Activated naive CD8-positive, alpha-beta T cell treated with anti-CD3 and anti-CD28 coated beads, Interleukin-2, amount 50 U/mL, for 24 hours (primary cell): ENCODE measurements at places on chromosomes 4 and X.

- DNase-seq = no peak
These were observed 262.8 kb downstream of the BMPR1B start for GRCh38 chr4:95020521-95020920.

GRCh38 chr4:4860600-4861389, 1.3 kb downstream of the MSX1 start:
- no peak for DNase-seq

DNA sequence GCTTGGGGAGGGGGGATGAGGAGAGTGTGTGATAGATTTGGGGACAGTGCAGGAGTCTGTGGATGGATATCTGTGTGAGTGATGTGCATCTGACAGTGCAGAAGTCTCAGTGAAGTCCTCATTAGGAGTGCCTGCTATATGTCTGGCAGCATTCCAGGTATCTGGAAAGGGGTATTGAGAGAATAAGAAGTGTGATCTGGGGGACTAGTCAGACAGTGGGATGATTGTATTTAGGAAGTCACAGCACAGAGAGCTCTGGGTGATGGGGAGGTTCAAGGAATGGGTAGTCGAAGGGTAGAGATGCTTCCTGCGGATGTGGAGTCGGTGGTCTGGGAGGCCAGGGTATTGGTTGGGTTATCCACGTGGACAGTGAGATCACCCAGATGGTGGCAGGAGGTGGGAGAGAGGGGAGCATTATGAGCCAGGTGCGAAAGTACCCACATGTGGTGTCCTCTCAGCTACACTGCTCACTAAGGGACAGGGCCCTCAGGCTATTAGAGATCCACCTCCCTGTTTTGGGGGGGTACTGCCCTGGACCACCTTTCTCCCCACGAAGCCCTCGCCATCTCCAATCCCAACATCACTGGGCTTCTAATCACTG, 9.8 kb downstream of the MAGED2 start:
- no peak for DNase-seq

GRCh38 chr4:106268786-106269185, 47.2 kb downstream of the TBCK start:
- DNase-seq = no peak

- no peak for DNase-seq
These were observed 37.1 kb upstream of the TBC1D9 start for GRCh38 chr4:140793291-140793690.

DNA sequence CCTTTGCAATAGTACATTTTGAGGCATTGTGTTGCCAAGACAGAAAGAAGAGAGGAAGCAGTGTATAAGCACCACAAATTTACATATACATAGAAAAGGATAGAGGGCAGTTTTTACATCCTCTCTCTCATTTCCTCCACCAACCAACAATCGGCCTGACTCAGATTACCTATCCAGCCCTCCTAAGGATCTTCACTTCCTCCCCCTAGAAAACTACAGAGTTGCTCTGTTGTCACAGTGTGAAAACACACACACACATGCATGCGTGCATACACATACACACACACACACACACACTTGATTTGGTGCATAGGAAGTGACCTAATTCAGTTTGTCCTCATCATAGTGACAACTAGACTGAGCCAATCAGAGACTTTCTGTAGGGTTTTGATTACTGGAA, 98.8 kb upstream of the SPRY1 start:
- no peak for DNase-seq

- no peak for DNase-seq
These were observed 457.8 kb downstream of the KLHL4 start for GRCh38 chrX:87975365-87975764.

- DNase-seq = no peak
These were observed 223.6 kb downstream of the RBMX2 start for GRCh38 chrX:130625386-130625785.

- no peak for DNase-seq
These were observed 253.7 kb downstream of the PDHA2 start for GRCh38 chr4:96093563-96093962.

GRCh38 chrX:68488657-68489056, 10.2 kb upstream of the YIPF6 start:
- no peak for DNase-seq

DNA sequence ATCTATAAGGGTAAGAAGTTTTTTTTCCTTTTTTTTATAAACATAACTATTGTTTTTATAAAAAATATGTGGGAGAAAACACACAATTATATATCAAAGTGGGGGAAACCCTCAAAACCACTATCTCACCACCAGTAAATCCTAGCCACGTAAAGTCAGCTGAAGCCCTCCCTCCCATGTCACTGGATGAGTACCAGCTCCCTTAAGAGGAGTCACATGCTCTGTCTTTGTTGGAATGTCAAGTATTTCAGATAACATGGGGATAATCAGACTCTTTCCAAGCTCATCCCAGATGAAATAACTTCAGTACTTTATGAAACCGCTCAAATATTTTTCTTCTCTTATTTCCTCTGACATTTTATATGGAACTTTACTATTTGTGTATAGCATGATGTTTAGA, 2.4 kb downstream of the MYOZ2 start:
- DNase-seq = no peak

GRCh38 chrX:148620023-148620422, 119.6 kb downstream of the AFF2 start:
- DNase-seq = no peak

- DNase-seq = no peak
These were observed 71.5 kb downstream of the IRF2 start for GRCh38 chr4:184402740-184403383.

GRCh38 chr4:85078016-85078415, 111.5 kb upstream of the WDFY3 start:
- DNase-seq = no peak

- no peak for DNase-seq
These were observed 227.8 kb downstream of the NAF1 start for GRCh38 chr4:162938738-162939485.

DNA sequence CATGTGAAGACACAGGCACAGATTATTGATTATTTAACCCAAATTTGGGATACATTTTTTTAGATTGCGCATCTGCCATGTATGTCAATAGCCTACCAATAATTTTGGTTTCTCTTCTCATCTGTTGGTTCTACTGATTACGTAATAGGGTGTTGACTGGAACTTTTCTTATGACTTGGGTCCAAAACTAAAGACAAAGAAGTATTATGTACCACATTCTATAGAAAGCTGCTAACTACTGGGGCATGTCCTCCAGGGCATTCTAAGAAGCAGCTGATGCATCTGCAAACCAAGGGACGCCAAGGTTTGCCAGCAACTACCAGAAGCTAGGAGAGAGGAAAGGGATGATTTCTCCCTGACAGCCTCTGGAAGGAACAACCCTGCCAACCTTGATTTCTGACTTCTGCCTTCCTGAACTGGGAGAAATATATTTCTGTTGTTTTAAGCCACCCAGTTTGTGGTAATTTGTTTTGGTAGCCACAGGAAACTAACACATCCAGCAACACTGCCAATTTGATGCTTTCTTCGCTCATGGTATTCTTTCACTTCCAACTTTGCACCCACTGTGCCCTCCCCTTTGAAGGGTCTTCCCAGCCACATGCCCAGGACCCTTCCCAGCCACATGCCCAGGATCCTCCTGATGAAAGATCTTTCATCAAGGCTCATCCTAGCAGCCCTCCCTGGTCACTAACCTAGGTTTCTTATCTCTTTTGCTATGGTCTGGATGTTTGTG, 15.9 kb upstream of the TLR1 start:
- no peak for DNase-seq

DNA sequence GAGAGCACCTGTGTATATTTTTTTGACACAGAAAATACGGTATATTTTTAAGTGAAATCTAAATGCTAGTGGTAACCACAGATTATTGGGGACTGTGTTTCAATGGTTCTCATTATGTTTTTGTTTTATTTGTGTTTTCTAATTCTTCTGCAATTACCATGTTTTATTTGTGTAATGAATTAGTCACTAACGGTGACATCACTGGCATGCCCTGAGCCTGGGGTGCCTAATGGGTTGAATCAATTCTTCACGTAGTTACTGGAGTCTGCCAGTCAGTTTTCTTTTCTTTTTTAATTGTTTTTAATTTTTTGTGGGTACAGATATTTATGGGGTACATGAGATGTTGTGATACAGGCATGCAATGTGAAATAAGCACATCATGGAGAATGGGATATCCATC, 168.8 kb downstream of the RELL1 start:
- no peak for DNase-seq

- DNase-seq = no peak
These were observed 1301.9 kb downstream of the PCDH7 start for GRCh38 chr4:32022071-32022470.

- DNase-seq = no peak
These were observed 24.4 kb downstream of the MFAP3L start for GRCh38 chr4:170001745-170002267.

- DNase-seq = no peak
These were observed 114.2 kb downstream of the COMMD8 start for GRCh38 chr4:47349326-47349725.

DNA sequence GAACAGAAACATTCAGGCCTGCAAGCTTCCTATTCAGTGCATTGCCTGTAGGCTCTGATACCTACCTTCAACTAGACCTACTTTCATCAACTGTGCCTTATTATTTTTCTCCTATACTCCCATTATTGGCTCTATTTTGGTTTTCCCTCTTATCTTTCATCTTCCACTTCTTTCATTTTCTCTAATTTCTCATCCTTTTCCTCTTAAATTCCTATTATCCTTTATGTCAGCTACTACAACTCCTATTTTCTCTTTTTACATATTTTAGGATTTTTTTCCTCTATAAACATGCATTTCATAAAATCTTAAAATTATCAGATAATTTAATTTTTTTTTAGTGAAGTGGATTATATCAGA, 61.6 kb upstream of the PRDM8 start:
- no peak for DNase-seq

DNA sequence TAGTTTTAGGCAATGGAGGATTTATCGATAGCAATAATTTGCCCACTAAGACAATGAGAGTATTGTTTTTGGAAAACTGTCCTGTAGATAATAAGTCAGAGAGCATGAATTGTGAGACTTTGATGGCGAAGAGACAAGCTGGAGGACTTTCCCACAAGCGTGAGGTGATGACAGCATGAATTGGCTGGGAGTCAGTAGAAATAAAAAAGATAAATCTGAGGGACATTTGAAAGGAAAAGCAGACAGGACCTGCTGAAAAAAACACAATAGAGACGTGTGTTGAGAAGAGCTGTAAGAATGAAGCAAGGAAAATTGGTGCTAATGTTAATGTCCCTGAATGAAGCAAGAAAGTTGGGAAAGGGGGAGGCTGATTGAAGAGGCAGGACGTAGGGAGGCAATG, 233.5 kb downstream of the DCTD start:
- no peak for DNase-seq

GRCh38 chrX:136725441-136726104, 55.2 kb downstream of the ARHGEF6 start:
- DNase-seq = no peak

- no peak for DNase-seq
These were observed 123.3 kb downstream of the ARHGEF9 start for GRCh38 chrX:63661676-63662075.

- DNase-seq = no peak
These were observed 19.0 kb downstream of the THOC2 start for GRCh38 chrX:123713841-123714240.

DNA sequence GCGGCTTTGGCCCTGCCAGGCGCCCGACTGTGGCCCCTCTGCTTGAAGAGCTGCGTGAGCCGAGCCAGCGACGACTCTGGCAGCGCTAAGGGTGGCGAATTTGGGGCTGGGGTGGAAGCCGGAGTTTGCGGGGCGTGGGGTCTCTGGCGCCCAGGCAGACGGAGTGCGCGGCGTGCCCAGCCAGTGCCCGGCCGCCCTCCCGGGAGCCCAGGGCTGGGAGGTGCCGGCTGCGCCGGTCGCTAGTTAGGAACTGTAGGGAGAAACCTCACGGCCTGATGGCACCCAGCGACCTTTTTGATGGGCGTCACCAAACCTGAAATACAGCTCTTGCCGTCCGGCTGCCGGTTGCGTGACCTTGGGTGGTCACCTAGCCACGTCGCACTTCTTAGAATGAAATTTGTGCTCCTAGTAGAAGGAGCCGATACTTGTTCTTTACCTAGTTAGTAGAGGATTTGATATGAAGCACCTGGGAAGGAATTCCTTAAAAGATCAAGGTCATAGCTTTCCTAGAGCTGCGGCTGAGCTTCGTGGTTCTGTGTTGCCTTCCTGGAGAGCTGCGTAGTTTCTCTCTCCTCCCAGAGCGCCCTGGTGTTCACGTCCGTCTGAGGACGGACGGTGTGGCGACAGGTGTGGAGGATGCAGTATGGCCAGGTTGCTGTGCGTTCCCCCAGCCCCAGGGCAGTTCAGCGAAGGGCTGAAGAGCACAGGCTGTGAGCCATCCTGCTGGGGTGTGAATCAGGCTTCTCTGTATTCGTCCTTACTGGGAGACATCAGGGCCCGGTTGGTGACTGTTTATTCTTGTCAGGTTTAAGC, 680 bp downstream of the MAEA start:
- peak; percentile 23 for DNase-seq

DNA sequence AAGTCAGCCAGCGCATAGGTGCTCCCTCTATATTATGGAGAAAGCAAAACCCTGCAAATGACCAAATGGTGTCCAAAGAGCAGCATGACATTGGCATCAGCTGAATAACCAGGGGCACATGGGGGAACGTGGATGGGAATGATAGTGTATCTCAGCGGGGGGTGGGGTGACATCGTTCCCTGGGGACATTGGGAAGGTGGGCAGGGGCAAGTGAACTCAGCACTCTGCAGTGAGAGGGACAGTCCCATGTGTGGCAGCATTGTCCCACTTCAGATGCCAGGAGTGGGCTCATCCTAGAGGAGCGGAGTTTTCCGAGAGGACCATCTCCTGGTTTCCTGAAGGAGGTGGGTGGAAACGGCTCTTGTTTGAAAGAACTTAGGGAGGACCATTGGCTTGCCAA, 64.8 kb downstream of the NELFA start:
- DNase-seq = no peak

DNA sequence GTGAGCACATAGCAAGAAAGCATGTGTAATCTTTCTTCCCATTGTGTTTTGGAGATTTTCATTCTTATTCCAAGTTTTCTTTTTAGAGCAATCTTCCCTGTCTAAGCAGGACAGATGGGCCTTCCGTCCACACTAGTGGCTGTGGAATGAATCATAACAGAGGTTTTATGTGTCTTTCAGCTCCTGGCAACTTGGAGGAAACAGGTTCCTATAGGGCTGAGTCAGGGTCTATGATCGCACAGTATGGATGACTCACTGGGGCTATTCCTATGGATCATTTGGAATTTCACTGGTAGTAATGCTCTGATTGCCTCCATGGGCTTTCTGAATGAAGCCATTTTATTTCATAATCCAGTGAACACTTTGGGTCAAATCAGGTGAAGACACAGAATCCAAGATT, 51.8 kb upstream of the CBLL2 start:
- DNase-seq = no peak

DNA sequence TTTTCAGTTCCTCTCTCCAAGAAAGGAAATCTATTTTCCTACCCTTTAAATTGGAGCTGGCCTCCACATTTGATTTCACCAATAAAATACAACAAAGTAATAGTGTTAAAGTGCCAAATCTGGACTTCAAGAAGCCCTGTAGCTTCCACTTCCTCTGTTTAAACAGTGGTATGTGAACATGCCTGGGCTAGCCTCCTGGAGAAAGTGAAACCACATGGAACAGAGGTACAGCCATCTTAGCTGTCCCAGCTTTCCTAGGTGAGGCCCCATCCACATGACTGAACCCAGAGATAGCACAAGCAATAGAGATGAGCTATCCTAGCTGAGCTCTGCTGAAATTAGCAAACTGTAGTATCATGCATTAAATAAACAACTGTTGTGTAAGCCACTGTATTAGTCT, 131.8 kb upstream of the VCX start:
- no peak for DNase-seq
